ENCODE measurements at places on chromosomes 5 and 9.

GRCh38 chr5:159965031-159965837, 43.7 kb upstream of the TTC1 start:
- DNase-seq, result peak; percentile 13

DNA sequence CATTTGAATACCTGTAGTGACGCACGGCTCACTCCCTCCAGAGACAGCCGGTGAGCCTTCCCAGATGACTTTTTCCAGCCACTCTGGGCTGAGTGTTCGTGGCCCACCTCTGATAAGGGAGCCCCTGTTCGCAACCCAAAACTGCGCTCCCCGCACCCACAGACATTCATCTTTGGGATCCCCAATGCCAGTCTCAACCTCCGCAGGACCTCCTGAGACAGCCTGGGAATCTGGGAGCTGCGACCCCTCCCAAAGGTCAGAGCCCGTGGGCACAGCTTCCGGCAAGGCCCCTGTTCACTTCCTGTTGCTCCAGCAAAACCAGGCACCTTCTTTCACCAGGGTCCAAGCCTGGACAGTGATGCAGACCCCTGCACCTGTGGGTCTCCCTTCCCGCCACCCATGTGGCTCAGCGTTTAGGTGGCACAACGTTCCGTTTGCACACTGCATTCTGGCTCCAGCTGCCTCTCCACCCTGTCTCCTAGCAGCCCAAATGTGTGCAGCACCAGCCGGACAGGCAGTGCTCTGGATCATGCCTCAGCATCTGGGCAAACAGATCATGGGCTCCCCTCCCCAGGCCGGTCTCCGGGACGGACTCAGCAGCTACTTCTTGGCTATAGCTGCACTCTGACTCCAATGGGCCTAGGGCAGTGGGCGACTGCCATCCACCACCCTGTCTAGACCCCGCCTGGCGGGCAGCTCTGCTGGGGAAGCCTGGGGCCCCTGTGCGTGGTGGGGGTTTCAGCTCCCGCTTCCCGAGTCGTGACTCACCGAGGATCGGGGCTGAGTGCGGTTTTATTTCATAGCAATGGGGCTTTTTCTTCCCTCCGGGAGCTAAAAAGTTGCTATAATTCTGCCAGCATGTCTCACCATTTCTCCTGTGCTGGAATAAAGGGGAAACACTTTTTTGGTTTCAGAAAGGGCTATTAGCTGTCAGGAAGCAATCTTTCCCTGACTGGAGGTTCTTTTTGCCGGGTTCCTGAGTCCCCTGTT, 156.0 kb downstream of the OLFM1 start:
- no peak for DNase-seq

DNA sequence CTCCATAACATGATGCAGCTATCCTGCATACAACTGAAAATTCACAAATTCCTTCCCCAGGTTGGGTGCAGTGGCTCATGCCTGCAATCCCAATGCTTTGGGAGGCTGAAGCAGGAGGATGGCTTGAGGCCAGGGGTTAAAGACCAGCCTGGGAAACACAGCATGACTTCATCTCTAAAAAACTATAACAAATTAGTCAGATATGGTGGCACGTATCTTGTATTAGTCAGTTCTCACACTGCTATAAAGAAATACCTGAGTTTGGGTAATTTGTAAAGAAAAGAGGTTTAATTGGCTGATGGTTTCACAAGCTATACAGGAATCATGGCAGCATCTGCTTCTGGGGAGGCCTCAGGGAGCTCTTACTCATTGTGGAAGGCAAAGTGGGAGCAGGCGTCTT, 56.4 kb upstream of the DAPK1 start:
- DNase-seq, result no peak

DNA sequence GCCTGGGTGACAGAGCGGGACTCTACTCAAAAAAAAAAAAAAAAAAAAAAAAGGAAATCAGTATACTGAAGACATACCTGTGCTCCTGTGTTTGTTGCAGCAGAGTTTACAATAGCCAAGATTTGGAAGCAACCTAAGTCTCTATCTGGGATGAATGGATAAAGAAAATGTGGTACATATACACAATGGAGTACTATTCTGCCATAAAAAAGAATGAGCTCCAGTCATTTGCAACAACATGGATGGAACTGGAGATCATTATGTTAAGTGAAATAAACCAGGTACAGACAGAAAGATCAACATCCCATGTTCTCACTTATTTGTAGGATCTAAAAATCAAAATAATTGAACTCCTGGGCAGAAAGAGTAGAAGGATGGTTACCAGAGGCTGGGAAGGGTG, 22.9 kb downstream of the ADAM19 start:
- DNase-seq, result no peak

DNA sequence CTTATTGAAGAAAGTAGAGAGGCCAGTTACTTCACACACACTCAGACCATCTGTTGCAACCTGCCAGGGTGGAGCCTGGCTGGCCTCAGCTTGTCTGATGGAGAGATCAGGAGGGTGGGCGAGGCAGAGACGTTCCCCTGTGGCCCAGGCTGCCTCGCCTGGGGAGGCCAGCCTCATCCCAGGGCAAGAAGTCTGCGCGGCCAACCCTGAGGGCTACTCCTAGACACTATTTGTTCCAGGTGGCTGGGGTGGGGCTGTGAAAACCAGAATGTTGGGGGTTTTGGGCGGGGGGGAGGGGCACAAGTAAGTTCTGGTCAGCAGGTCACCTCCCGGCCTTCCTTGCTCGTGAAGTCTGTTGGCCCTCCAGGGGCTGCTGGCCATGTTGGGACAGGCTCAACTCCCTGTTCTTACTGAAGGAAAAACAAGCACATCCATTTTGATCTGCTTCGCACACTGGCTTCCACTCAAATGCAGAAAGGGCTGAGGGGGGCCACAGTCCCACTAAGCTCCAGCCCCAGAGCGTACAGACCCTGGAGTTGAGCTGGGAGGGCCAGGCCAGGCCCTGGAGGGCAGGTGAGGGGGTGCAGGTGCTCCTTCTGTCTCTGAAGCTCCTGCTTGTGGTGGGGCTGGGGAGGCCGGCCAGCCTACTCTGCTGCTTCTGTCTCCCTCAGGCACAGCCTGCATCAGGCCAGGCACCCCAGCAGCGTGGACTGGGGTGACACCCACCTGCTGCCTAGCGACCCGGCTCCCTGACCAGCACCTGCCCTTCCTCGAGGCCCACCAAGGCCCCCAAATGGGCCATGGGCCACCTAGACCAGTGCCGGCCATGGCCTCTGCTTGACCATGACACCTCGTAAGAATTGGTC, 46.6 kb downstream of the SECISBP2 start:
- DNase-seq, result no peak

GRCh38 chr9:30058463-30058862, 2326.0 kb upstream of the ACO1 start:
- no peak for DNase-seq

GRCh38 chr9:76559286-76559685, 100.3 kb downstream of the GCNT1 start:
- DNase-seq, result no peak

GRCh38 chr9:18825656-18826170, 207.3 kb downstream of the SAXO1 start:
- DNase-seq, result no peak

DNA sequence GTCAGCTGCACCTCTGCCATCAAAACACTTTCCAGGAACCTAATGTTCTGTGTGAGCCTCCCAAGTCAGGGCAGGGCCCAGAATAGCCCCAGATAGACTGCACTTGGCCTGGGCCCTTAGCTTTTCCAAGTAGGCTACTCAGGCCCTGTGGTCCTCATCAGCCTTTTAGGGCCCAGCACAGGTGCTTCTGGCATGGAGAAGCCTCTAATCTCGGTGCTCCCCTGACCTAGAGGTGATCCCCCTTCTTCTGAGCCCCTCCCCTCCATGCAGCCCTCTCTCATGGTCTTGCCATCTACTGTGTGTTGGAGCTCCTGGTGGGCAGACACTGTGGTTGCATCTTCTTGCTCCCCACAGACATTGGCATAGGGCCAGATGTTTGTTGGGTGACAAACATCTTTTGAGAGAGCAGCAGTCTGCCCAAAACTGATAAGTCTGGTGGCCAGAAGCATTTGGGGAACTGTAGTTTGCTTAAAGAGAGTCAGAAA, 28.1 kb downstream of the FRMPD1 start:
- DNase-seq, result peak; percentile 2

GRCh38 chr9:2344436-2344835, 277.2 kb upstream of the VLDLR start:
- DNase-seq, result no peak

- no peak for DNase-seq
These were observed 666.8 kb downstream of the ACTL7B start for GRCh38 chr9:108188976-108189375.

DNA sequence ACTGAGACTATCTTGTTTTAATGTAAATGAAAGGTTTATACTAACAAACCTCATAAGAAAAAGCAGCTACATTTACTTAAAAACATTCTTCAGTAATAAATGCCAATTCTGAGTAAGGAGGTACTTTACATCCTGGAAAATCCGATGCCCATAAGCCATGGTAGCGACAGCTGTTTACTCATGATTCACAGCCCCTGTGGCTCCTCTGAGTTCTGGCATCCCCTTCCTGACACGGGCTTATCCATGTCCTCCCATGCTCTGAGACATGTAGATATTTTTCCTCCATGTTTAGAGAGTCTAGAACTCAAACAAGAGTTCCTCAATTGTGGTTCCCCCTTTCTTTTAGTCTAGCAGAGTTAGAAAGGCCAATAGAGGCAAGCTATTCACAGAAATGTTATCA, 63.1 kb upstream of the DEPDC1B start:
- no peak for DNase-seq

DNA sequence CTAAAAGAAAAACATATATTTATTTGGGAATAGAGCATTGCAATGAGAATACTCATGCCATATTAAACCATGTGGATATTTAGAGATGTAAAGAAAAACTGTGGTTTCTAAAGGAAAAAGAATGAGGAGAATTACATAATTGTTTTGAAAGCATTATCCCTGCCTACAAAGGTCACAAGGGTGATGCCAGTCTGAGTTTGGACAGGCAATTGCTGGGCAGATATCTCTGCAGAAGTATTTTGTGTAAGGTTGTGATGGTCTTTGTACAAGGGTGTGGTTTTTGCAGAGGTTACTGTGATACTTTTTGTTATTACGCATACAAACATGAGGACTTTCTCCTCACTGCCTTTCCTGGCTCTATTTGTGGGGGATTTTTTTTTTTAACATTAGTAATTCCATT, 2022.9 kb upstream of the CDH6 start:
- no peak for DNase-seq

- no peak for DNase-seq
These were observed 4.4 kb upstream of the SMIM3 start for GRCh38 chr5:150774145-150774544.

GRCh38 chr5:98540056-98540455, 233.4 kb upstream of the RGMB start:
- DNase-seq, result no peak

DNA sequence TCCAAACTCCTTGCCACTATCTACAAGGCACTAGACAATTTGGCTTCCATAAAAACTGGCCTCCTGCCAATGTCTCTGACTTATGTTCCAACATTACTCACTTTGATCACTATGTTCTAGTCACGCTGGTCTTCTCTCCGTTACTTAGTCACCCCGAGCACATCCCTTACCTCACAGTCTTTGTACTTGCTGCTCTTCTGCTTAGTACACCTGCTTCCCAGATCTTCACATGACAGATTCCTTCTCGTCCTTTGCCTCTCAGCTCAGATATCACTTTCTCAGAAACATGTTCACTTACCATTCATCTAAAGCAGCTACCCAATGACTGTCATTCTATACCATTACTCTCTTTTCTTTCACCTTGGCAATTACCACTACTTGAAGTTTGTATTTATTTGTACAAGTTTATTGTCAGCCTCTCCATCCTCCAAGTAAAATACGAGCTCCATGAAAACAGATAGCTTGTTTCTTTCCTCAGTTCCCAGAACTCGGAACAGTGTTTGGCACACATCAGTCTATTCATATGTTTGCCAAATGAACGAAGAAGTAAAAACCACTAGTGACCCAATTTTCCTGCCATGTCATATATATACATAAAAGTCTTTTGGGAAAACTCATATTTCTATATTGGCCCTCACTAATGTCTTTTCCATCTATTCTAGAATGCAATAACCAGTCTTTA, 5.9 kb upstream of the SLC22A5 start:
- DNase-seq, result no peak

- no peak for DNase-seq
These were observed 2.8 kb upstream of the RUSC2 start for GRCh38 chr9:35487081-35487480.

- DNase-seq, result no peak
These were observed 11.2 kb upstream of the PCDH1 start for GRCh38 chr5:141889282-141889871.

DNA sequence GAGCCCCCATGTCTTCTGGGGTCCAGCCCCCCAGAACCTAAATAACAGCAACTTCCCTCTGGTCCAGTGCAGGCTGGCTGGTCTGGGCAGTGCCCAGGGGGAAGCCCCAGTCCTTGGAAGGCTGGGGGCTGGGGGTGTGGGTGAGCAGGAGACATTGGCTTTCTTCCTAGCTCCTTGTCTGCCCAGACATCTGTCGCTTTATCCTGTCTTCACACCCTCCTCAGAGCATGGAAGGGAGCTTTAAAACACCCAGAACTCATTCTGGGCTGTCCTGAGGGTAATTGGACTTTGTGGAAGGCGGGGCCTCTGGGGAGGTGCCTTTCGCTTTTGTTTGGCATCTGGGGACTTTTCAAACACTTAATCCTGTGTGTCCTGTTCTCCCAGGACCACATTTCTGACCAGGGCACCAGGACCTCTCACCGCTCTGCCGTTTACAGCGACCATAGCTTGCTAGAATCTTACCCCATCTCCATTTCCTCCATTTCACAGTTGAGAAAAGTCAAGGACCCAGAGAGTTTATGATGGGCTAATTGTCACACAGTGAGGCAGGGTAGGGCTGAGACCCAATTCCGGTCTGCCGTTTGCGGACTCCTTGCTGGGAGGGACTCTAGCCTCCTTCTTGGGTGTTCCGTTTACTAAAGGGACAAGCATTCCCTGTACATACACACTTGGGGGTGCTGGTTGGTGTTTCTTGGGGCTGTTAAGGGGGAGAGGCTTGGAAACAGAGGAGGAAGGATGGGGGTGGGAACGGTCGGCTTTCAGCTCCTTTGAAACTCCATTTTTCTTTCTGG, 1.1 kb downstream of the GSN start:
- no peak for DNase-seq

DNA sequence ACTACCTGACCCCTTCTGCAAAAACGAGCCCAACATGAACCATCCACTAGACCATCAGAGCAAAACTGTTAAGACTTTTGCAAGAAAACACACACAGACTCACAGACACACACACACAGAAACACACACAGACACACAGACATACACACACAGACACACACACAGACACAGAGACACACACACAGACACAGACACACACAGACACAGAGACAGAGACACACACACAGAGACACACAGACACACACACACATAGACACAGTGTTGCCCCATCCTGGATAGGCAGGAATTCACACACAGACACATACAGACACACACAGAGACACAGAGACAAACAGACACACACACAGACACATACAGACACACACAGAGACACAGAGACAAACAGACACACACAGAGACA, 52.5 kb downstream of the NACC2 start:
- no peak for DNase-seq
